ENCODE measurements at places on chromosomes 11 and 22.
A peak's percentile ranks its signal among the peaks of the same experiment; 100 is the strongest.

DNA sequence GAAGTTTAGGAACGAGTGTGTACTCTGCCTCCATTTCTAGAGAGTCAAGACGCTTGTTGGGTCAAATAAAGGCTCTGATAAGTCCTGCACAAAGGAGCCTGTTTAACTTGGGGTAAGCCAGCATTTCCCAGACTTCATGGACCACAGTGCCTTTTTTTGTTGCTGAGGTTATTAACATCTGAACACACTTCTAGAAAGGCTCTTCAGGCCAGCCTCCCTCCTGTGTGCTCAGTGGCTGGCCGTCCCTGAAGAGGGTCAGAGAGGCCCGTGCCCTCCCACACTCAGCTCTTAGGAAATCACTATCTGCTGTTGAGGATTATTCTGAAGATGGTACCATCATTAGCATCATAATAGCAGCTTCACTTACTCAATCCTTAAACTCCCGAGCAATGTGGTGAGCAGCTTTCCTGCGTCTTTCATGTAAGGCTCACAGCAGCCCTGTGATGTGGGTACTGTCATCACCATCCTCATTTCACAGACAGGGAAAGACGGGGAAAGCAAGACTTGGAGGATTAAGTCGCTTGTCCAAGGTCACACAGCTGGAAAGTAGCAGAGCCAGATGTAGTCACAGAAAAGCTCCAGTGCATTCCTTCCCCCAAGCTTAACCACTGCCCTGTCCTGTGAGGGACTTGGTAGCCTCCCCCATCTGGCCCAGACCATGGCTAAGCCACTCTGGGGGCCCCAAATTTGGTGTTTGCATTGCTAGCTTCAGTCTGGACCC is 71.3 kb downstream of the TSPAN18 start:
- DNase-seq: no peak

DNA sequence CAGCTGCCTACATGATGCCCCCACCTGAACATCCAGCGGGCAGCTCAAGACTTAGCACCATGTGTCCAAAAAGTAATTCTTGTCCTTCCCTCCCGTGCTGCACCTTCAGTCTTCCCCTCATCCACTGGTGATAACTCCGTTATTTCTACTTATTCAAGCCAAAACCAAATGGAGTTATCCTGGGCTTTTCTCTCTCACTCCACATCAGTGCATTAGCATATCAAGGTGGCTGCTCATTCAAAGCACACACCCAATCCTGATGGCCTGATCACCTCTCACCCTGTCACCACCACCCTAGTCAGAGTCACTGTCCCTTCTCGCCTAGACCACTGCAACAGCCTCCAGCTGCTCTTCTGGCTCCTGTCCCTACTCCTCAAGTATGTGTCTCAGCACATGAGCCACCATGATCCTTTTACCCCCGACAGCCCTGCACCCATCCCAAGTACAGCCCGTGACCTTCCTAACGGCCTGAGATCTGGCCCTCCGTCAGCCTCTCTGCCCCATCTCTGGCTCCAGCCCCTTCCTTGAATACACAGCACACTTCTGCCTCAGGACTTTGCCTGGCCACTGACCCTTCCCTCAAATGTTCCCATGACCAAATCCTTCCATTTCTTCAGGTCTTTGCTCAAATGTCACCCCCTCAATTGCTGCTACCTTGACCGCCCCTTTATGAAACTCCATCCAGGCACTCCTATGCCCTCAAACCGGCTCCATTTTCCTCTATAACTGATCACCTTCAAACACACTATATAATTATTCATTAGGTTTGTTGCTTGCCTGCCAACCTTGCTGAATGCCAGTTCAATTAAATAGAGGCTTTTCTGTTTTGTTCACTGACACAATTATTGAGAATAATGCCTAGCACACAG is 19.7 kb upstream of the SLC25A1 start:
- no peak for DNase-seq

DNA sequence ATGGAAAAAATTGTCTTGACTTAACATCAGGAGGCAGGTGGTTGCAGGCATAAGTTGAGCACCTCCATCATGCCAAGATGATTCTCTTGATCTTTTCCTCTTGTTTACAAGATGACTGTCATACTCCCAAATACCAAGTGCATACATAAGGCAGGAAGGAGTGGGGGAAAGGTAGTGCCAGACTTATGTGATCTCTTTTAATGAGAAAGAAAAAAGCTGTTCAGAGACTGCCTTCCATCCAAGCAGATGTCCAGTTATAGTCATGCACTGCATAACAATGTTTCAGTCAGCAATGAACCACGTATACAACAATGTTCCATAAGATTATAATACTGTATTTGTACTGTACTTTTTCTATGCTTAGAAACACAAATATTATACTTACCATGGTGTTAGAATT is 135.7 kb downstream of the EHF start:
- DNase-seq: no peak

DNA sequence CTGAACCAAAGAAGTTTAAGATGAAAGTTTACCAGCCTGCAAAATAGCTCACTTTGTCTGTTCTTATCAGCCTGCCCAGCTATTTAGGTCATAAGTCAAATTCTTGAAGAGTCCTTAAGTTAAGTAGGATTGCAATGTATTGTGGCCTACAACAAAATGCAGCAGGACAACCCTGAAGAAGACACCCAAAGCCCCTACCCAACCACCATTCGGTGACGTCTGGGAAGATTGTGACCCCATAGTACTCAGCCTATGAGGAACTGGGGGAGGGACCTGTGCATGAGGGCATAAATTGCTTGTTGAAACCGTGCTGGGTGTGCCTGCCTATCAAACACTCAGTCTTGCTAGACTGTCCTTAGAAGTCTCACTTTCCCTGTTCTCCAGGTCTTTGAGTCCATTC is 50.5 kb upstream of the FDX1 start:
- no peak for DNase-seq

GRCh38 chr11:111923351-111923788 is 4.7 kb downstream of the C11orf52 start:
- DNase-seq: no peak

- peak; percentile 89 for DNase-seq
Observed at GRCh38 chr11:108593214-108593922, at the start of gene EXPH5. TSS of gene EXPH5 (minus strand) at chr11:108593768. CDS start at chr11:108593536, 232 bp downstream.

Data from NCI-H1092 treated with DMSO at 0.1 percent for 48 hours (cell line).